ENCODE measurements at places on chromosomes 3 and 15.

- DNase-seq, result no peak
Observed at GRCh38 chr3:7565574-7565973, 704.7 kb downstream of the GRM7 start.

GRCh38 chr3:162938083-162938482, 1441.5 kb downstream of the OTOL1 start:
- peak; percentile 8 for DNase-seq

GRCh38 chr3:127749787-127750225, 72.5 kb downstream of the MGLL start:
- no peak for DNase-seq

DNA sequence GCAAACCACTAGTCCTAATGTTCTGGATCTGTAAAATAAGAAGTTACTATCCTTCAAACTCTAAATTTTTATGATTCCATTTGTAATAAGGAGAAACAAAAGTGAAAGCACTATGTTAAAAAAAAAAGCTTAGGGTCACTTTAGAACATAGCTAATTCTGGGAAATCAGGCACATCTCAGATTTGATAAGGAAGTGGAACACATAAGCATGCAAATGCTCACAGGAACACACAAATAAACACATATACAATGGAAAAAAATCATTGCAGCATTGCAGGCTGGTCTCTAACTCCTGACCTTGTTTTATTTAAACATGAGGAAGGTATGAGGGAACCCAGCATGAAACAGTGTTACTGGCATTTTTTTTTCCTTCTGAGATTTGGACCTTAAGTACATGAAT, 63.2 kb upstream of the TNFSF10 start:
- no peak for DNase-seq

GRCh38 chr15:29925227-29926082, 103.2 kb upstream of the TJP1 start:
- DNase-seq, result peak; percentile 87

DNA sequence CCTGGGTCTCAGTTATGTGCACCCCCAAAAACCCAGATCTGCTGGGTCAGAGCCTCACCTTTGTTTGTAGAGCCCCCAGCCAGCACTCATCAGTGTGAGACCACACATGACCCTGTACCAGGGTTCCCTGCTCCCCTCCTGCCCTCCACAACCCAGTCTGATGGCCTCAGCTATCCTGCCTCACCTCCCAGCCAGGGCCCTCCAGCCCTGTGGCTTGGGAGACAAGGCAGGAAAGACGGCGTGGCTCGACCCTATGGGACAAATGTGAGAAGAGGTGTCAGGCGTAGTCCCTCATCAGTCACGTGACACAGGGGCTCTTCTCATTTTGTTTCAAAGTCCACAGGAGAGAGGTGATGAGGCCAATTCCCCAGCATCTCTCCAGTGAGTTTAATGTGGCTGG, 28.3 kb upstream of the PRR23E start:
- no peak for DNase-seq

- no peak for DNase-seq
Observed at GRCh38 chr3:170539897-170540296, 46.0 kb downstream of the SLC7A14 start.

GRCh38 chr15:28101201-28101600, 2.1 kb upstream of the OCA2 start:
- DNase-seq, result no peak

DNA sequence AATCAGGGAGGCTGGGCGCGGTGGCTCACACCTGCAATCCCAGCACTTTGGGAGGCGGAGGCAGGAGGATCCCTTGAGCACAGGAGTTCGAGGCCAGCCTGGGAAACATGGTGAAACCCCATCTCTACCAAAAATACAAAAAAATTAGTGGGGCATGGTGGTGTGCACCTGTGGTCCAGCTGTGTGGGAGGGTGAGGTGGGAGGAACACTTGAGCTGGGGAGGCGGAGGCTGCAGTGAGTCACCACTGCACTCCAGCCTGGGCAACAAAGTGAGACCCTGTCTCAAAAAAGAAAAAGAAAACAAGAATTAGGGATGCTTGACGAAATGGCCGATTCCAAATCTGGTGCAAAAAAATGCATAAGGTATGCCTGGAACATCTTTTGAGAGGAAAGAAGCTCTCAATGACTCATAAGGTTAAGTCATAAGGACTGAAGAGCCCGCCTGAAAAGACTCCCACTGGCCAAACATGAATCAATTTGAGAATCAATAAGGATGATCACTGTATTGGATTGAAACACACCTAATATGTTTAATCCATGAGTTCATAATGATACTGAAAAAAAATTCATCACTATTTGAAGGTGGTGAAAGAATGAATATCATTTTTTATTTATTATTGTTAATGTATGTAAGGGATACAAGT, 27.7 kb downstream of the BLM start:
- no peak for DNase-seq

- no peak for DNase-seq
Observed at GRCh38 chr15:90047956-90048575, 46.9 kb downstream of the ZNF710 start.

GRCh38 chr15:78307976-78308375, 8.6 kb upstream of the SKIC8 start:
- no peak for DNase-seq

DNA sequence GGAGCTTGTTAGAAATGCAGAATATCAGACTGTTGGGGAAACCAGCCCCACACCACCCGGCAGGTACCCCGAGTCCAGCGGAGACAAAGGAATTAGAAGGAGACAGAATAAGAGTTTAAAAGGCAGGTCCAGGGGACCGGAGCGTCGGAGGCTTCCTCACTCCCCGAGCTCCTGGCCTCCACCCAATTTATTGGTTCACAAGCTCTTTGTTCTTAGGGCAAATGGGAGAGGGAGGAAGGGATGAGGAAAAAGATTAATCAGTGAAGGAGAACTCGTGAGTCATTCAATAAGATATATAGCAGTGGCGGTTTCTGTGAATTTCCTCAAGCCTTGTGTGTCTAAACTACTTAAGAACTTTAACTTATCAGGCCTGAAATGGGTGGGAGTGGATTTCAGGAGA, 32.1 kb upstream of the WDR72 start:
- DNase-seq, result no peak

All from hepatocyte (in vitro differentiated cells).